Stimulated activated naive B cell treated with anti-CD40 and anti-IgM and Interleukin-4, amounts not matched to agents 10 μg/mL and 1 μg/mL and 100 μg/mL, for 72 hours (primary cell): ENCODE measurements at places on chromosomes 2 and 18.

DNA sequence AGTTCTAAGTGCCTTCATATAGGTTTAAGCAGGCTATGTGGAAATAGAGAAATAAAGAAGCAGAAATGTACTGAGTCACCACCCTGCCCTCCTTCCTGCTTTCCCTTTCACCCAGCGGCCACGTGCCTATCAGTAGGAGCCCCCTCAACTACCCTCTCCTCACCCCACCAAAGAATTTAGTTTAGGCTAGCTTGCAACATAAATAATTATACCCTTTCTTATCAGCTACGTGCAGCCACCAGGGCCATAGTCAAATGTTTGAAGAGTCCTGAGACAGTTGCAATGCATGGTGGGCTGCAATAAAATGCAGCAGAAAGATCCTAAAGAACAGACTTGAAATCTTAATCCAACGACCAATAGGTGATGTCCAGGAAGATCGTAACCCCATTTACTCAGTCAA lies 101.2 kb downstream of the RTP5 start:
- no peak for DNase-seq

DNA sequence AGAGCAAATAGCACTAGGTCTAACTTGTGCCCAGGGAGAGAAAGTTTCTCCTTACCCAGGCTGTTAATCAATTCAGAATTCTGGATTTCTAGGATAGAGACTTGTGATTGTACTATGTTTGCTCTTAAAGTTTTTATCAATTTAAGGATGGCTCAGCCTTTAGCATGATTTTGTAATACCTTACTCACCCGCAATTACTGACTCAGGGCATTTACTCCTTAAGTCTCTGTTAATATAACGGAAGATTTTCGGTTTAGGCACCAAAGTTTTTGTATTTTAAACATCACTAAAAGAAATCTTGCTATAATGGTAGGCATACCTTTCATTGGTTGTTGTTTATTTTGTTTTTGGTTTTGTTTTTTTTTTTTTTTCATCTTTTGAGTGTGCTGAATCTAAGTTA lies 358.2 kb downstream of the RBM43 start:
- DNase-seq = no peak

- no peak for DNase-seq
Measured at GRCh38 chr2:10412380-10412779, 35.7 kb downstream of the ODC1 start.

DNA sequence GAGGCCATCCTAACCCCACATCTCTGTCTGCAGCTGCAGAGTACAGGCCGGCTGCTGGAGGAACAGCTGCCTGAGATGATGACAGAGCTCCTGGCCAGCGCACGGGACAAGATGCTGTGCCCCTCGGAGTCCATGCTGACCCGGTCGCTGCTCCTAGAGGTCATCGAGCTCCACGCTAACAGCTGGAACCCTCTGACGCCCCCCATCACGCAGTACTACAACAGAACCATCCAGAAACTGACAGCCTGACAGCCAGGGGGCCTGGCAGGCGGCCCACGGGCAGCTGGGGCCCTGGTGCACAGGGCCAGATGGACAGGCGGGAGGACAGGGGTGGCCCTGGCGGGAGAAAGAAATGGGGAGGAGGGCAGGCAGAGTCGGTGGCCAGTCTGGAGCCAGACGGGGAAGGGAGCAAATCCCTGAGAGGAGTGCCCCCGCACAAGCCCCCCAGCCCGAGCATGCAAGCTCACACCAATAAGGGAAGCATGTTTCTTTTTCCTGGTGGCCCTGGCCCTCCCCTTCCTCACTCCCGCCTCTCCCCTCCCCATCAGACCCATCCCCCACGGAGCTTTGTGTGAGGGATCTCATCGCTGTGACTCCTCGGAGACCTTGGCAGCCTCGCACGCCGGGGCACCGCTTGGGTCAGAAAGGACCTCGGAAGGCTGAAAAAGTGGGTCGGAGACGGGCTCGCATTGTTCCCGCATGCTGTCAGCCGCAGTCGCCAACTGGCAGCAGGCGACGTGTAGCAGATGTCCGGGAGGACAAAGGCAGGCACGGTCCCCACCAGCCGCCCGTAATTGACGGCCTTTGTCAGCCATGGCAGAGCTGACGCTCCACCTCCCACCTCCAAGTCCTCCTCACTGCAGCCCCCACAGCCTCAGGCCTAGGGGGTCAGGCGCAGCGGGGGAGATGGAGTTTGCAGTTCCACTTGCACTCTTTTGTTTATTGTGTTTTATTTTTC lies 91.2 kb downstream of the SMAD7 start:
- DNase-seq = no peak

GRCh38 chr2:191481305-191482070 lies 196.4 kb upstream of the NABP1 start:
- DNase-seq = no peak

DNA sequence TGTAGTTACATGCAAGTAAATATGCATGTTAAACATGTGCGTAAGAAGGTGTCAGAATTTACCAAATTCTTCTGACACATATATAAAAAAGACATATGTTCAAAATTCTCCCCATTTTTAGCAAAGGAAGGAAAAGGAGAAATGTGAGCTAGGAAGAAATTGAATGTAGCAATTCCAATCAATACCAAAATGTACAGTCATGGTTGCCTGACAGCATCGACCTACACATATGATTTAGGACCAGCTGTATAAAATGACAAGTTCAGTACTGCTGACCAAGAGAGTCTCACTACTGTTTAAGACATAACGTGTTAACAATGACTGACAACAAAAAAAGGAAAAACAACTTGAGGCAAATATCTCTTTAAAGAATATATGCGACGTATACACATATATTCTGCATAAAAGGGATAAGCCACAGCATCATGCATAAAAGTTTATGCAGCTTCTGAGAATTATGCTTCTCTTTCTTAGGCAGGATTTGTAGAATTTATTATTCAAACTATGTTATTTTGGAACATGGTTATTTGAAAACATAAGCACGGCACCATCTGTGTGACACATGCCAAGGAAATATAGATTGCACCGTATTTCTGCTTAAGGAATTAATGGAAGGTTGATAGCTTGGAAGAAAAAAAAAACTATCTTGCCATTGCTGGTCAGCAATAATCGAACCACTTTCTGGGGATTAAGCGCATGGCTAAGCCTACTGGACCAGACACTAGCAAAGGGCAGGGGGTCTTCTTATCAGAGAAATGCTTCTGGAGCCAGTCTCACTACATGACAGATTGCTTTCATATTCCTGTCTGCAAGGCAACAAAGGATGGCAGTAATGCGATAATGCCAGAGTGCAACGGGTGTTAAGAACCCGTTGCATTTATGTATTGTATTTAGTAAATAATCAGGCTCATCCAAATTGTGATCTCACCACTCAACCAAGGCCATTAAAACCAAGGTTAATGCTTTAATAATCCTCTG lies 154.0 kb downstream of the WDPCP start:
- no peak for DNase-seq
